Endothelial cell of umbilical vein (primary cell): ENCODE measurements at places on chromosomes 11 and 22. TPM values are rescaled to one million over a fixed set of nuclear protein-coding genes. Genes with fewer than 3 reads are reported as not detected.

Gene ELMOD1
- total RNA-seq, result 0.53 and 2.4 TPM in 2 replicates

Gene CRYAB
- total RNA-seq, result not detected in 2 replicates

Gene TXN2
- 74.3 and 75.9 TPM in 2 replicates for total RNA-seq

DNA sequence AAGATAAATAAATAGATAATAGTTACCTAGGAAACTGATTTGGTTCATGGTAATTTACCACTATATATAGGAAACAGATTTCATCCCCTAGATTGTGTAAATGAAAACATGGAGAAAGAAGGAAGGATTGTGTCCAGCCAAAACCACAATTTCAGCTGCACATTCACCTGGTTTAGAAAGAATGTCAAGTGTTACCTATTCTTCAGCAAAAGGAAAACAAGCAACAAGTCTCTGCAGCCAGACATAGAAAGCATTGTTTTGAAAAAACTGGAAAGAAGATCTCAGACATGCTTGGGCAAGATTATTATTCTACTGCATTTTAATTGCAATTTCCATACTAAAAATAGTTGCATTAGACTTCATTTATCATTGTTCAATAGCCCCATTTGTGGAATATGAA is 8.8 kb upstream of the BMAL1 start:
- no peaks in the 10 kb centered on the region for H3K36me3 ChIP-seq
- H3K27ac ChIP-seq, result no peak overlapping the region
- peaks cover 28% of the 10 kb centered on the region for H3K27me3 ChIP-seq
- no peak for DNase-seq

DNA sequence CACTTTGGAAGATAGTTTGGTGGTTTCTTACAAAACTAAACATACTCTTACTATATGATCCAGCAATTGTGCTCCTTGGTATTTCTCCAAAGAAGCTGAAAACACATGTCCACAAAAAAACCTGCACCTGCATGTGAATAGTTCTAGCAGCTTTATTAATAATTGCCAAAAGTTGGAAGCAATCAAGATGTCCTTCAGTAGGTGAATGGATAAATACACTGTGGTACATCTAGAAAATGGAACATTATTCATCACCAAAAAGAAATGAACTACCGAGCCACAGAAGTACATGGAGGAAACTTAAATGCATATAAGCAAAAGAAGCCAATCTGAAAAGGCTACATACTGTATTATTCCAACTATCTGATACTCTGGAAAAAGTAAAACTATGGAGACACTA is 569.1 kb upstream of the CCDC90B start:
- no peaks in the 10 kb centered on the region for H3K27me3 ChIP-seq
- no peaks in the 10 kb centered on the region for H3K36me3 ChIP-seq
- H3K4me3 ChIP-seq, result no peak overlapping the region
- H3K27ac ChIP-seq, result no peak overlapping the region

GRCh38 chr11:23723861-23724260 is 773.0 kb upstream of the LUZP2 start:
- H3K36me3 ChIP-seq, result no peaks in the 10 kb centered on the region
- H3K4me1 ChIP-seq, result no peaks in the 10 kb centered on the region
- H3K27me3 ChIP-seq, result no peaks in the 10 kb centered on the region
- H3K27ac ChIP-seq, result no peak overlapping the region

GRCh38 chr22:19877626-19878339 is 23.1 kb upstream of the GNB1L start:
- H3K27me3 ChIP-seq, result no peaks in the 10 kb centered on the region
- H3K27ac ChIP-seq, result peak overlapping the region; percentile 69
- no peak overlapping the region for H3K4me3 ChIP-seq
- H3K4me1 ChIP-seq, result peaks cover 83% of the 10 kb centered on the region
- no peak for DNase-seq
- peaks cover 10% of the 10 kb centered on the region for H3K36me3 ChIP-seq

GRCh38 chr22:27116312-27117086 is 459.1 kb downstream of the MIAT start:
- no peak for DNase-seq
- H3K27me3 ChIP-seq, result no peaks in the 10 kb centered on the region
- no peaks in the 10 kb centered on the region for H3K36me3 ChIP-seq
- H3K4me3 ChIP-seq, result no peak overlapping the region

GRCh38 chr11:36238036-36238631 is 51.1 kb downstream of the COMMD9 start:
- DNase-seq, result no peak
- H3K27me3 ChIP-seq, result no peaks in the 10 kb centered on the region

DNA sequence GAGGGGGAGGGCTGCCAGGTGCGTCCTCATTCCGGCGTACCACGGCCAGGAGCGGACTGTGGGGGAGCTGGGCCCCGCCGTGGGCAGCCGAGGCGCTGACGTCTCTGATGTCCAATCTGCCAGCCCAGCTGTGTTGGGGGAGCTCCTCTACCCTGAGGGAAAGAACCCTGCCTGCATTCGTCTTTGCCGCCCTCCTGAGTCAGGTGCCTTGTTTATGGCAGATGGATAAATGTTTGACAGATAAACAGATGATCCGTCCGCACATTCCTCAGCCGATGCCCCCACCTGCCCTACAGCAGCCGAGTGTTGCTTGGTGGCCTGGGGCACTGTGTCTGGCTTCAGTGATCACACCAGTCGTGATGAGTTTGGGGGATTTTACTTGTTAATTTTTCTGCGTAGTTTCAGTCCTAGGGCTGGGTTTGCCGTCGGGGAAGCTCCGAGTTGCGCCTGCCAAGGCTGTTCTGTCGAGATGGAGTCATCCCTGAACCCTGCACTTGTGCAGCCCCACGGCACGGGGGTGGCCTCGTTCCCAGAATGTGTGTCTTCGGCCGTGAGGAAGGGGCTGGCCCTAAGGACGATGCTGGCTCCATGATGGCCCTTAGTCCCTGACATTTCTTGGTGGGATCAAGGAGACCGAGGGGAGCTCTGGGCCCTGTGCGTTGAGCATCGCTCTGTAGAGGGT is 1083.9 kb downstream of the BRD1 start:
- H3K27me3 ChIP-seq, result no peaks in the 10 kb centered on the region
- DNase-seq, result no peak
- H3K4me1 ChIP-seq, result no peaks in the 10 kb centered on the region
- no peak overlapping the region for H3K4me3 ChIP-seq
- H3K27ac ChIP-seq, result no peak overlapping the region

GRCh38 chr11:72741849-72742512 is 10.2 kb downstream of the ARAP1 start:
- no peak overlapping the region for H3K4me3 ChIP-seq
- H3K27me3 ChIP-seq, result no peaks in the 10 kb centered on the region
- H3K4me1 ChIP-seq, result peaks cover 4% of the 10 kb centered on the region

GRCh38 chr11:111937844-111938243 is 701 bp downstream of the DIXDC1 start:
- H3K27me3 ChIP-seq, result no peaks in the 10 kb centered on the region
- DNase-seq, result peak; percentile 31
- peak overlapping the region; percentile 64 for H3K4me3 ChIP-seq
- peaks cover 42% of the 10 kb centered on the region for H3K4me1 ChIP-seq
- H3K27ac ChIP-seq, result peak overlapping the region; percentile 94
- H3K36me3 ChIP-seq, result no peaks in the 10 kb centered on the region

- no peaks in the 10 kb centered on the region for H3K36me3 ChIP-seq
- DNase-seq, result no peak
- peaks cover 29% of the 10 kb centered on the region for H3K4me1 ChIP-seq
- H3K4me3 ChIP-seq, result no peak overlapping the region
- no peaks in the 10 kb centered on the region for H3K27me3 ChIP-seq
Measured at GRCh38 chr22:30307041-30307574, 17.8 kb upstream of the CASTOR1 start.

GRCh38 chr11:29280452-29280851 is 736.4 kb downstream of the KCNA4 start:
- no peak overlapping the region for H3K4me3 ChIP-seq
- H3K36me3 ChIP-seq, result no peaks in the 10 kb centered on the region
- DNase-seq, result peak; percentile 73
- H3K4me1 ChIP-seq, result peaks cover 17% of the 10 kb centered on the region
- H3K27me3 ChIP-seq, result no peaks in the 10 kb centered on the region

GRCh38 chr11:86408845-86409244 is 34.2 kb downstream of the CCDC81 start:
- H3K36me3 ChIP-seq, result no peaks in the 10 kb centered on the region
- DNase-seq, result no peak
- no peaks in the 10 kb centered on the region for H3K27me3 ChIP-seq
- no peak overlapping the region for H3K4me3 ChIP-seq
- H3K4me1 ChIP-seq, result no peaks in the 10 kb centered on the region

DNA sequence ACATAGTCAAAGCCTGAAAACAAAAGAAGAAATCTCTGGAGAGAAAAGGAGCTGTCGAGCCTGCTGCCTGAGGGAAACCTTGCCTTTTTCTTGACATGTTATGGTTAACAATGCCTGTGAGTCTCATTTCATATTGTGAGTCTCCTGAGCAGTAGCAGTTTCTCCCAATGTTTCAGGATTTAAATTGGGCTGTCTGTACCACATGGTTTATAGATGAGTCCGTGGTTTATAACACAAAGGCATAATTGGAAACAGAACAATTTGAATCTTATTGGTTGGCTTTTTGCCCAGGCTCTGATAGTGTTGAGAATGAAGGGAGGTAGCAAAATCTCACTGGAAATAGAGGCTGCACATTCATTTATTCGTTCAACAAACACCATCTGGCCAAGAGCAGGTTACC is 540.9 kb downstream of the RAB38 start:
- no peaks in the 10 kb centered on the region for H3K4me1 ChIP-seq
- no peaks in the 10 kb centered on the region for H3K27me3 ChIP-seq
- no peaks in the 10 kb centered on the region for H3K36me3 ChIP-seq
- H3K27ac ChIP-seq, result no peak overlapping the region

GRCh38 chr11:28631148-28631547 is 523.0 kb downstream of the METTL15 start:
- no peak for DNase-seq
- no peaks in the 10 kb centered on the region for H3K27me3 ChIP-seq
- no peak overlapping the region for H3K27ac ChIP-seq
- H3K4me1 ChIP-seq, result no peaks in the 10 kb centered on the region
- H3K4me3 ChIP-seq, result no peak overlapping the region
- no peaks in the 10 kb centered on the region for H3K36me3 ChIP-seq
